ENCODE measurements at places on chromosomes 7 and 10.

DNA sequence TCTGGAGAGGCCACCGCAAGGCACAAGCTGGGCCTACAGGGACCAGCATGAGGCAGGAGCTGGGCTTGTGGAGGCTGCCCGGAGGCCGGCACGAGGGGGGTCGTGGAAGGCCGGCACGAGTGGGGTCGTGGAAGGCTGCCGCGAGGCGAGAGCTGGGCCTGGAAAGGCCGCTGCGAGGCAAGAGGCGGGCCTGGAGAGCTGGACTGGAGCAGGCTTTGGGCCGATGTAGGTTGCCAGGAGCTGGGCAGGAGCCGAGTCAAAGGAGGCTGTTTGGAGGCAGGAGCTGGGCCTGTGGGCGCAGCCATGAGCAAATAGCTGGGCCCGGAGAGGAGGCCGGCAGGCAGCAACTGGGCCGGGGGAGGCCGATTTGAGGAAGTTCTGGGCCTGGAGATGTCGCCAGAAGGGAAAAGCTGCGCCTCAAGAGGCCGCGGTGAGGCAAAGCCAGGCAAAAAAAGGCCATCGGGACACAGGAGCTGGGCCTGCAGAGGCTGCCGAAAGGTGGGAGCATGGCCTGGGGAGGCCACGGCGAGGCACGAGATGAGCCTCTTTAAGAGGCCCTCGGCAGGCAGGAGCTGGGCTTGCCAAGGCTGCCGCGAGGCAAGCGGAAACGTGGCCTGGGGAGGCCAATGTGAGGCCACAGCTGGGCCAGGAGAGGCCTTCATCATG lies 26.5 kb downstream of the MDH2 start:
- no peak for DNase-seq

DNA sequence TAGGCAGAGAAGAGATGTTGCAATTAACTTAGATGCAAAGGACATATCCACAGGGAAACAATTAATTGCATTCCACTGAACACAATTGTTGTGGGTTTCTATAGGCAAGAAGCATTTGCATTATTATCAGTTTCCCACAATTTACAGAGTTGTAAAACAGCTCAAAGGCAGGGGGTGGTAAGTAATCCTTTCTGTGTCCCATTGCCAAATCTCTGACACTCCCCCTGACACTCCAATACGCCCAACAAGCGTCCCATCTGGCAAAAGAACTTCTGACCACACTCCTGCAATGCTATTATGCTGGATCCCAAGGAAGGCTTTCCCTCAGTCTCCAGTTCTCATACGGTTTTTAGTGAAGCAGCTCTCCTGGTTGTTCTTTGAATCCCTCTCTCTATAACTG lies 179.8 kb downstream of the CXCL12 start:
- DNase-seq, result no peak

DNA sequence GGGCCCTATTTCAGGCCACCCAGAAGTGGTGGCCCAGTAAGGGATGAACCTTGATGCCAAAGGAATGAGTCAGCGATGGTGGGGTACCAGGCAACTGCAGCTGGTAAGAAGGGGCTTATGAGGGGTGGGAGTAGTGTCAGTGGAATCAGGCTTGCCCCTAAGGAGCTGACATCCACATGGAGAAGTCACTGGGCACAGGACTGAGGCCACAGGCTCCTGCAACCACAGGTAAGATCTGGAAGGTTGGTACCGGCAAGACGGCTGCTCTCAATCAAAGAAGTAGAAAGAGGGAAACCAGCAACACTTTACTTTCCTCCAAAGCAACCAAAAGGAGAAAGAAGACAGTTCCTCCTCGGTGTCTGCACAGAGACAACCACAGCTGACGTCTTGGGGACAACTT lies 2.5 kb downstream of the GCK start:
- no peak for DNase-seq

GRCh38 chr7:142698429-142698828 lies 50.8 kb upstream of the PRSS1 start:
- no peak for DNase-seq

DNA sequence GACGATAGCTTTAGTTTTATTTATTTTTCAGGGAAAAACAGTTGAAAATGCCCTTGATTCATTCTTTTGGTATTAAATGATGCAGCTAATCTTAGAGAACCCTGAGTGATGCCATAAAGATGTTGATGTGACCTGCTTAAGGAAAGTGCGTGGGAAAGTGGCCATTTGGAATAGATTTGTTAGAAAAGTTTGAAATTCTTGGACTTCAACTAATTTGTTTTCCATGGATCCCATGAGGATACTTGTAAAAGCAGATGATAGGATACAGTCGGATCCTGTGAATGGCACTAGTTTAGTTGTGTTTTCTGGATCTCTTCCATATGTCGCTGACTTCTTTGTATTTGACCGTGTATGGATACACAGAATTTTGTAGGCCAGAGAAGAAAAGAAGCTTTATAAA lies 69.0 kb downstream of the SEPTIN7 start:
- DNase-seq, result no peak

- no peak for DNase-seq
Observed at GRCh38 chr10:113000876-113001598, 51.0 kb downstream of the TCF7L2 start.

GRCh38 chr10:114288424-114289095 lies 49.5 kb downstream of the VWA2 start:
- DNase-seq, result no peak

DNA sequence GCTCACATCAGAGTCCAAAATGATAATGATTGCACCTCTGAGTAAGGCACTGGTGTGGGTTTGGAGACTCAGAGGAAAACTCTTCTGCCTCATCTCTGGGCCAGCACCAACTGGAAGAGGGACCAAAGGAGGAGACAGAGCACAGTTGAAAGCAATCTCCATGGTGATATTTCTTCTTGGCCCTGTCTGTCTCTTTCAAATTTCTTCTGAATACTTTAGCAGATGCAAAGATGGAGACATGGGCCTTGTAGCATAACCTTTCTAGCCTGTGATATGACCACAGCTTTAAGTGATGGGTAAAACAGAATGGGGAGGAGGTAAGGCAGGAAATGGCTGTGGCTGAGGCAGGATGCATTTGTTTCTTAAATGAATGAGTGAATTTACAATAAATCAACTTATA lies 12.2 kb upstream of the GIMAP7 start:
- no peak for DNase-seq

GRCh38 chr10:45470098-45471012 lies 96.3 kb downstream of the ALOX5 start:
- no peak for DNase-seq
